ENCODE measurements at places on chromosomes 5 and 9.

- ATAC-seq: no peak
These were observed 7.7 kb downstream of the AMBP start for GRCh38 chr9:114070188-114071103.

DNA sequence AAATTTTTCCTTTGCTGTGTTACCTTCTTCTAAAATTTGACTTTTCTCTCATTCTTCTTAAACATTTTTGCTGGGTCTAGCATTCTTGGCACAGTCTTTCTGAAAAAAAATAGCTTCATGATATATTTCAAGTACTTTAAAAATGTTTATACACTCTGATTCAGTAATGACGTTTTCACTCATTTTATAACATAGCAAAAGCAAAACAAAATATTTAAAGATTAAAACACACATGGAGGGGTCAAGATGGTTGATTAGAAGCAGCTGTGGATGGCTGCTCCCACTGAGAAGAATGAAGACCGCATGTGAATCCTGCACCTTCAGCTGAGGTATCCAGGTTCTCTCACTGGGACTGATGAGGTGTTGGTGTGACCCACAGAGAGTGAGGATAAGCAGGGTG, 188.2 kb downstream of the SGCD start:
- ATAC-seq: no peak

DNA sequence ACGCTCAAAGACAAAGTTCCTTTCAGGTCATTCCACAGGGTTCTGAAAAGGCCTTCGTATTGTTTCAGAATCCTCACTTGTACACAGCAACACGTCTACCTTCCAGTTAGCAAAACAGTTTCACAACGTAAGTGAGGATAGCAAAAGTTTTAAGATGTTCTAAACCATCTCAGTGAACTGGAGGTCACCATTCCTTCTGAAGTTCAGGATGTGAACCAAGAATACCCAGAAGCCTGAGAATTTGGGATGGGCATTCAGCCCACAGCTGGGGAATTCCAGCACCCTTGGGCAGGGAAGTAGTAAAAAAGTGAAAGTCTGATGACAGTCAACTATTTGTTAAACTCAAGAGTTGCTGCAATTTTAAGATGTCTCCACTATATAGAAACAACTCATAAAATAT, 224.5 kb downstream of the BNC2 start:
- no peak for ATAC-seq

DNA sequence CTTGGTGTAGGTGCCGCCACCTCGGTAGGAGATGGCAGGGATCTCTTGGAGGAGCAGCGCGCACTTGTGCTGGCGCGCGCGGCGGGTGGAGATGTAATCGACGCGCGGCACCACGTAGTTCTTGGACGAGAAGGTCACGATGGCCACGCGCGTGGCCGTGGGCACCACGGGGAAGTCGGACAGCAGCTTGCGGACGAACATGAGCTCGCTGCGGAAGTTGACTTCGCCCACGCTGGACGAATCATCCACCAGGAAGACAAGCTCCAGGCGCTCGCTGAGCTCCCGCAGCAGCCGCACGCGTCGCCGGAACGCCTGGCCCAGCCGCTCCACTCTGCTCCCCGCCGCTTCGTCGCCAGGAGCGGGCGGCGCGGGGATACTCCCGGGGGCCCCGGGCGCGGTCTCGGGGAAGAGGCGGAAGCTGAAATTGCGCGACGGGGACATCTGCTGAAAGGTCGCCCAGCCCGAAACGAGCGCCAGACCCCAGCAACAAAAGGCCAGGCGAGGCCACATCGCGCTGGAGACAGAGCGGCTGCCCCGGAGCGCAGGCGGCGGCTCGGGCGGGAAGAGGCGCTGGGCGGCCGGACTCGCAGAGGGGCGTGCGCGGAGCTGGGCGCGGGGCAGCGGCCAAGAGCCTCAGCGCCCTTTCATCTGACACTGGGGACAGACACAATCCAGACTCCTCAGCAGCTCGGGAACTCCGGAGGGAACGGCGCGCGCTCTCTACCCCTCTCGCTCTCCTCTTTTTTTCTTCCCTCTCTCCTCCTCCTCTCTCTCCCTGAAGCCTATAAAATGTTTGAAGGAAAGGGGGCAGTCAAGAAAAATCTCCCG, at the start of gene SVEP1:
SVEP1 (minus strand) TSS at position 708 of the 828 bp plus-strand sequence; CDS start at position 510, 198 bp downstream.
- no peak for ATAC-seq

DNA sequence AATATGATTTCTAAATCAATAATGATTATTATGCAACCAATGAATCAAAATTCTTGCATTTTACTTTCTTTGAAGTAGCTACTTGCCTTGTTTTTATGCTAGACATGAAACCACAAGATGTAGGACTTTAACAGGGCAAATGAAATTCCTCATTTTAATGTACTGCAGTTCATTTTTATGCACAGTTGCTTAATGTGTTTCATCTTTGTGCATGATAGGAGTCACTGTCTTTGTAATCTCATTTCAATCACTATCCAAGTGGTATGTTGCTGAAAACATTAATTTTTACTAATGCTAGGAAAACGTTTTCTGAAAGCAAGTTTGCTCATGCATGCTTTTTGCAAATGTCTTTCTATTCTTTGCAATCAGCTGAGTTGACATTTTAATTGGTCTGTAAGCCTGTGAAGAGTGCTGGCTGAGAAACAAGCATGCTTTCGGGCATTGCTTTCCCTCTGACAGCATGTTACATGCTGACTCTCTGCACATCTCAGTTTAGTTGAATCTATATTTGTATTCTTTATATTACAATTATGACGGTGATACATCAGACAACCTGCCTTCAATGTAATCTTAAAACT, 535.0 kb upstream of the CDH18 start:
- ATAC-seq: no peak

GRCh38 chr9:75002422-75003023, 25.6 kb downstream of the CARNMT1 start:
- ATAC-seq: peak; percentile 17

DNA sequence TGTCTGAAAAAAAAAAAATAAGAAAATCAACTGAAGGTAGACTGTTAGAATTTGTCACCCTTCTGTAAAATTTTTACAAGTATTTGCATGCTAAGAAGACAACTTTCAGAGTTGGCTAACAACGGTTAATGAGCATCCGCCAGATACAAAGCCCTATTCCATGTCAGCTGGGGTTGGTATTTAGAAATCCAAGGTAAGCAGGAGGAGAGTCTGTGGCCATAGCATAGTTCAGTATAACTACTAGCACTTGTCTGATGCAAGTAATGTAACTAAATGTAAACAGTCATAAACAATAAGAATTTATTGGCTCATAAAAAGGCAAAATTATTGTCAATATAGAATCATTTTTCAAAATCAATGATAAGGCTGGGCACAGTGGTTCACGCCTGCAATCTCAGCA, 45.7 kb upstream of the KDM4C start:
- ATAC-seq: no peak

DNA sequence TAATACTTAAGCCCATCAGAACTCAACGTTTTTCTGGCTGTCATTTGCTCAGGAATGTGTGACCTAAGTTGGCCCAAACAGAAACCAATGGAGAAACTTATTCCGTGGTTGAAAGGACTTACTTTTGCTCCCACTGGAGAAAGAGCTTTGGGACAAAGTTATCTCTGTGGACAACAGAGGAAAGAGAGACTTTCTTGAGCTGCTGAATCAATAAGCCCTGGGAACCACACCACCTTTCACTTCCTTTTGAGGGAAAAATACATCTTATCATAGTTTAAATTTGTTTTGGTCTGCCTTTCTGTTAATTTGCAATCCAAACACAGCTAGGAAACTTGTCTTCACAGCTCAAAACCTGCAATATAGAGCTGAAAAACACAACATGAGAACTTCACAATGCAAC, 62.8 kb upstream of the VCAN start:
- ATAC-seq: no peak

DNA sequence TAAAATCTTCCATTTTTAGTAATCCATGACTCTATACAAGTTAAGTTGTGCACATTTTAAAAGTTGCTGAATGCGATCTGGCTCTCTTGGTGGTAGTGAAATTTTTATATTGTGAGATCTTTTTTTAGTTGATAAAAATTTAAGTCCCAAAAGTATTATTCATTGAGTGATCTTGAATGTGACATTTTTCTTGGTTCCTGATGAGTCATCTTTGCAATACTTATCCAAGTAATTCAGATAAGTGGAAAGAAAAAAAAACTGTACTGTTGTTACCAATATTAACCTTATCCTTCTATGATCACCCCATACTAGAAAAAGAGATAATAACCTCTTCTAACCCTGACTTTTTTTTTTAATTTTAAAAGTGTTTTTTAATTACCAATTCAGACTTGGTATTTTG, 601.3 kb downstream of the PSAT1 start:
- no peak for ATAC-seq

- ATAC-seq: no peak
These were observed 89.9 kb downstream of the SIL1 start for GRCh38 chr5:139108063-139108824.
